Naive thymus-derived CD4-positive, alpha-beta T cell (primary cell): ENCODE measurements at places on chromosomes 11 and 22.
A peak's percentile ranks its signal among the peaks of the same experiment; 100 is the strongest.

DNA sequence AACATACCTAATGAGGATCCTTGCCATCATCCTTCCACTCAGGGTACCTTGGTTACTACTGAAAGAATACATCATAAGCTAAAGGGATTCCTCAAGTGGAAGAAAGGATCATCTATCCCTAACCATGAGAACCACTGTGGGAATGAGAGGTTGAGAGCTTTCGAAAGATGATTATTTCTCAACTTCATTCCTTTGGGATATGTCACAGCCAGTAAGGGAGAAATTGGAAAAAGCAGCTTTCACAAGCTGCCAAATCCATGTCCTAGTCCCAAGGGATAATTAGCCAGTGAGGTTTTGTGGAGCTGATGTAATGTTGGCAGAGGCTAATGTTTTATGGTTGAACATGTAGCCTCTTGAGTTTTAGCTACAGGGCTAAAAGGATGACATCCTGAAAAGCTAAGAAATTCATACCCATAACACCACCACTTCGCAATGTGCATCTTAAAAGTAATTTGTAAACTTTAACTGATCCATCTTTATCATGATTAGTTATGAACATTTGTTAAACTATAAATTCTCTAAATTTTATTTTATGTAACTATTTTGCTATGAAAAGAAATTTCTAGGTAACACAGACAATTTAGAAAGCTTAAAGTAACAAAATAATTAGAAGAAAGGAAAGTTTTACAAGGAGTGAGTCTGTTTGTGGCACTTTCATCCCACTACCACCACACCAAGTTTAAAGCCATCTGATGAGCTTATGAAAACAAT lies 123.9 kb downstream of the MRTFA start:
- no peak for DNase-seq

GRCh38 chr11:92580908-92581307 lies 356.3 kb downstream of the FAT3 start:
- DNase-seq: no peak

DNA sequence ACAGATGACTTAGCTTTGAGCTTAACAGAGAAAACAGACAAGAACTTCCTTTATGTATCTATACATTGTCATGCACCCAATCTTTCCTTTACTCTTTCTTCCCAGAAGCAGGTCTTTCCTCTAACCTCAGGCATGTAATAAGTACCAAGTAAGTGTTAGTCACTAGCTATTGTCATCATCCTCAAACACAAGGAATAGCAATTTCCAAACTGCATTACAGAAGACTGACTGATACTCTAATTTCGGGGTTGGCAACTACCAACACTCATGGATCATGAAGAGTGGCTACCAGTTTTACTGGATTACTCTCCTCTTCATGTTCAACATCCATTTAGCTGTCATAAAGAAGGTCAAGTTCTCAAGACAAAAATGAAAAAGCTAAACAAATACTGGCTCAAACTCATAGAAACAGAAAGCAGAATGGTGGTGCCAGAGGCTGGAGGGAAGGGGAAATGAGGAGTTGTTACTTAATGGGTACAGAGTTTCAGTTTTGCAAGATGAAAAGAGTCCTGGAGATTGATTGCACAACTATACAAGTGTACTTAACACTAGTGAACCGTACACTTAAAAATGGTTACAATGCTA lies 111.6 kb downstream of the SIK3 start:
- DNase-seq: no peak

- DNase-seq: no peak
Measured at GRCh38 chr22:37345863-37346504, 63.7 kb downstream of the CYTH4 start.

DNA sequence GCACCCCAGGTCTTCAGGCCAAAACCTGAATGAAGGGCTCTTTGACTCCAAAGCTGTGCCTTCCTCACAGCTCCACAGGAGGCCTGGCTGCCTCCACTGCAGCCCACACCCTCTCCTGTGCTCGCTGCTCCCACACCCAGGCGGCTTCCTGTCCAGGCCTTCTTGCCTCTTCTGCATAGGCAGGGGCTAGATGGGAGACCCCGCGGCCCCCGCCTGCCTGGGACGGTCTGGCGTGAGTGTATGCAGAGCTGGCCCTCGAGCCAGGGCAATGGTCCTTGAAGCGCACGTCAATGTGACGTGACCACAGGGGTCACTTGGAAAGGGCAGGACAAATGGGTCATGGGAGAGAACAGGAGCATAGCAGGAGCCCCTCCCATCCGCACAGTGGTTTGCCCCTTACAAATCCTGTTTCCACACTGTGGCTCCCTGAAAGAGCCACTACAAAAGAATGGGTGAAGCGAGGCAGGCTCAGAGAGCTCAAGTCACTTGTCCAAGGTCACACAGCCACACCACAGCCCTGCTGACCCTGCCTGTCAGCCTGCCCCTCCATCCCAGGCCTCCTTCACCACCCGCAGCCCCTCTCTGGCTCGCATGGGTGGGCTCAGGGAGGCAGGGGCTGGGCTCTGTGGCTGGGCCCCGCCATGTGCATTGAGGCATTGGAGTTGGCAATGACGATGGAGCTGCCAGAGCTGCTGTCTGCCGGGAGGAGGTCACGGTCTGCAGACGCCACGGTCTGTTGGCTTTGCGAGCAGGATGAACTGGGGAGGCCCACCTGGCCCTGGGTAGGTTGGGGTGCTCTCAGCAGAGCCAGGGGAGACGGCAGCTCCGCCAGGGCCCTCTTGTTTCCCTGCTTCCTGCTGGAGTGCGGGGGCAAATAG lies 71.2 kb upstream of the WNT11 start:
- no peak for DNase-seq

GRCh38 chr22:35648066-35649025 lies at the start of gene APOL6:
Gene APOL6 (plus strand): TSS chr22:35648446. CDS start chr22:35656426, 7,980 bp downstream.
- DNase-seq: peak; percentile 80

- no peak for DNase-seq
Measured at GRCh38 chr22:23313791-23314567, 133.7 kb downstream of the BCR start.

DNA sequence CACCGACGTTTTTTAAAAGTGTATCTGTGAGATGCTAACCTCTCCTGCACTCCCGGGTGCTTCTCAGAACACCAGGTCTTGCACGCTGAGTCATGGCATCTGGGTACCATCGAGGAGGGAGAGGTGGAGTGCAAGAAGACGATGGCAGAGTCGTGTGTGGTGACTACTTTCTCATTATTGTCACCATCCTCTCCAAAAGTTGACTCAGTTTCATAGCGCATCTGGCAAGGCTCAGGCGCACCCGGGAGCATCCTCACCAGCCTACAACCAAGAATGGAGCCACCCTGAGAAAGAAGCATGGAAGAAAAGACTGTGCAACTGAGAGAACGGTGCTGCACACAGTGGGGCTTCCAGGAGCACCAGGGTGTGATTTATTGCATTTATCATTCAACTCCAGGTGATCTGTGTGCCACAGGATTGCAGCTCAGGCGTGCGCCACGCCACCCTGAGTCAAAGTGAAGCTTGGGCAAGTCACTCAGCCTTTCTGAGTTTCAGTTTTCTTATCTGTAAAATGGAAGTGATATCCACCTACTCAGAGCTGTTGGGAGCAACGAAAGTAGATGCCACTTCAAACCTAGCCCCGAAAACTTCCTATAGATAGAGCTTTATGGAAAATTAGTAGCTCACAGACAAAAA lies 65.4 kb downstream of the LINC01488 start:
- no peak for DNase-seq

DNA sequence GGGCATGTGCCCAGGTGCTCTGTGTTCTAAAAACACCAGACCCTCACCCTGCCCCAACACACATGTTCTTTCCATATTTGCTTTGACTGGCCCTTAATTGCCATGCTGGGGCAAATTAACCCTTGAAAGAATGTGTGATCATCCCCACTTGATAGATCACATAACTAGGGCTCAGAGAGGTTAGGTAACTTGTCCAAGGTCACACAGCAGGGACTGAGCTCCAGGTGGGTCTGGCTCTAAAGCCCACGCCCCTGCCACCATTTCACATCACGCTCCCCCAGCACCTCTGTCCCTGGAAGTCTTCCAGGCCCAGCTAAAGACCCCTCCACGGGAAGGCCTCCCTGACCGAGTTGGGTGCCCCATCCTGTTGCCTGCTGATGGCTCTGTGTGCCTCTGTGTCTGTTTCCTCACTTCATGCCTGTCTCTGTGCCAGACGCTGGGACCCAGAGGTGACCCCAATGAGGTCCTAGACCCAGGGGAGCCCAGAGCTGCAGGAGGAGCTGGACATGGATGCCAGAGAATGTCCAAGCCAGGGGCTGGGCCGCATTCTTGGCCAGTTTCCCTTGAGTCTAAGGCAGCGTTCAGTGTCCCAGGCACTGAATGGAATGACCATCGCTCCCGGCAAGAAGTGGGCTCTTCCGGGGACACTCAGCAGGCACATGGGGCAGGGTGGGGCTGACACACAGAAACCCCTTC lies 79.7 kb downstream of the MYO7A start:
- no peak for DNase-seq

DNA sequence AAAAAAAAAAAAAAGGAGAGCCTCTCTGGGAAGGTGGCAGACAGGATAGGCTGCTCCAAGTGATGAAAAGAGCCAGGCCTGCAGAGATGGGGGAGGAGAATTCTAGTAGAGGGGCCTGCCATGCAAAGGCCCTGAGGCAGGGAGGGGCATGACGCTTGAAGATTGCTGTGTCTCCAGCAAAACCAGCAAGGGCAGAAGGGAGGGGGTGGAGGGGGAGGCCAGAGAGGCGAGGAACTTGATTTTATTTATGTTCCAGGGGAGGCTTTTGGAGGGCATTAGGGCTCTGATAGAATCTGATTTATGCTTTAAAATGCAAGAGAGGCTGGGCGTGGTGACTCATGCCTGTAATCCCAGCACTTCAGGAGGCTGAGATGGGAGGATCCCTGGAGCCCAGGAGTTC lies 16.7 kb upstream of the PACSIN2 start:
- no peak for DNase-seq

- no peak for DNase-seq
Measured at GRCh38 chr11:104876324-104876723, 21.9 kb downstream of the CASP12 start.

DNA sequence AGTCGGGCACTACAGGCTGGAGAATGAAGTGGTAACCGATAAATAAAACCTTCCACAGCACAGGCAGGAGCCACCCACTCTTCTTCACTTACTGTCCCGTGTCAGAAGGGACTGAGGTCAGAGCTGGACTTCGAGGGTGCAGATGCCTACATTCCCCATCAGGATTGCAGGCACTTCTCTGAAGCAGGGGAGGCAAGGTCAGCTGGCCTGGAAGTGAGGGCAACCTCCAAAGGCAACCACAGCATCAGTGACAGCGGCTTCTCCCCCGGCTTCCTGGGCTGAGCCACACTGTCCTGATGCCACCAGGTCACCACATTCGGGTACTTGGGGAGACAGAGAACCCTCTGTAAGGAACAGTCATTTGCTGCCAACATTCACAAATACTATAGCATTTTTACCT lies 22.7 kb downstream of the TCIRG1 start:
- DNase-seq: no peak

- no peak for DNase-seq
Measured at GRCh38 chr11:128187377-128187776, 400.0 kb downstream of the ETS1 start.

GRCh38 chr11:27701355-27702105 lies 1.3 kb upstream of the BDNF start:
- DNase-seq: no peak

GRCh38 chr11:19321351-19321750 lies 80.6 kb upstream of the E2F8 start:
- DNase-seq: no peak

GRCh38 chr11:45169310-45170072 lies 23.1 kb downstream of the PRDM11 start:
- DNase-seq: no peak

DNA sequence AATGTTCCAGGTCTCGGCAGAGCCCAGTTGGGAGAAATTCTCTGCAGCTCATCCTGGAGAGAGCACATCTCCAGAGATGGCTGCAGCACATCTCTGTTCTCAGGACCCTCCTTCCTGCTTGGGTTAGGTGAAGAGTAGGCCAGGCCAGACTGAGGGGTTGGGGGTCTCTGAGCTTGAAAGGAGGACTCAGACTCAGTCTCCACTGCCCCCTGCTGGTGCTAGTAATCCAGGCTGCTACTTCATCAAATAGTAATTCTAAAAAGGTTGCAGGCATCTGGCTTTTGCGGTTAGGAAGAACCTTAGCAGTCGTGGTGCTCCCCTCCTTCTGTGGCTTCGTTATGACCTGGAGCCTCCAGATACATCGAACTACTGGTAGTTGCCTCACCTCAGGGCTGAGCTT lies 9.7 kb downstream of the TUB start:
- no peak for DNase-seq

GRCh38 chr11:34135439-34135838 lies 30.0 kb downstream of the NAT10 start:
- DNase-seq: no peak

DNA sequence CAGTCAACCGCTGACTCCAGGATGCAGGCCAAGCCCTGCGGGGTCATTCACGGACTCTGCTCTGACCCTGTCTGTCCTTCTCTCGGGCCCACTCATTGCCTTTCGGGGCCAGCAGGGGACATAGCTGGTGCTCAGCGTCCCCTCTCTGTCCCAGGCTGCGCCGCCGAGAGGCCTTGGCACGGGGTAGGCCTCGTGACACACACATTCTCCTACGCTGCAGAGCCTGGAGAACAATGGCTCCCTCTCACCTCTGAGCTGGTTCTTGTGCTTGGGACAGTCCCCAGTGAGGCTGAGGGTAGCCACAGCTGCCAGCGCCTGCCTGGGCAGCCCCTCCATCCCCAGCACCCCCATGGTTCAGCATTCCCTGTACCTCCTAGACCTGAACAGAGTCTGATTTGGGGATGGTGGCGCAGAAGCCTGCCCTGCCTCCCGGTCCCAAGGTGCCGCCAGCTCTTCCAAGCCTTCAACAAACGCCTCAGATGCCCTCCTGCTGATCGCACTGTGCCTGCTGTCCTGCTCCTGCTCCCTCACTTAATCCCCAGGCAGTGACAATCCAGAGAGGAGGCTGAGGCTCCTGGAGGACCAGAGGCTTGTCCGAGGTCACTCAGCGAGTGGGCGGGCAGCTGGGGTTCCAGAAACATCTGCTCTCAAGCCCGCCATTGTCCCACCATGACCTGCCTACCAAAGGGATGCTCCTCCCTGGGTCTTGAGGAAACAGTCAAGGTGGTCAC lies 30.4 kb downstream of the DUSP8 start:
- DNase-seq: no peak

DNA sequence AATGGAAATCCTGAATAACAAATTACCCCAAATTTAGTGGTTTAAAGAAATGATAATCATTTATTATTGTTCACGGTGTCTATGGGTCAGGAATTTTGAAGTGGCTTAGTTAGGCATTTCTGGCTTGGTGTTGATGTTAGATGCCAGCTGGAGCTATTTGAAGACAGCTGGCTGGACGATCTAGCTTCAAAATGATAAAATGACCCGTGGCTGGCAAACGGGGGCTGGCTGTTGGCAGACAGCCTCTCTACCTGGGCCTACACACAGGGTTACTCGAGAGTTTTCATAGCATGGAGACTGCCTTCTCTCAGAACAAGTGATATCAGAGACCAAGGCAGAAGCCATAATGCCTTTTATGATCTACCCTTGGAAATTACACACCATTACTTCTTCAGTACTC lies 285.2 kb downstream of the METTL15 start:
- DNase-seq: no peak

- no peak for DNase-seq
Measured at GRCh38 chr11:117705866-117706265, 91.2 kb downstream of the DSCAML1 start.
